ENCODE measurements at places on chromosomes 4 and X. TPM values are rescaled to one million over a fixed set of nuclear protein-coding genes. Genes with fewer than 3 reads are reported as not detected.

TEX13B gene
- not detected for total RNA-seq

MAOA gene
- 1.0 TPM for total RNA-seq

HTR2C gene
- total RNA-seq, result 0.44 TPM

EPHA5 gene
- total RNA-seq, result 3.7 TPM

C4orf50 gene
- total RNA-seq, result not detected

CLNK gene
- not detected for total RNA-seq

LEF1 gene
- 0.44 TPM for total RNA-seq

SERTM2 gene
- 0.57 TPM for total RNA-seq

THAP9 gene
- total RNA-seq, result 2.8 TPM

OPRPN gene
- not detected for total RNA-seq

GNRHR gene
- not detected for total RNA-seq

NLRP2B gene
- not detected for total RNA-seq

CYLC1 gene
- not detected for total RNA-seq

MID1 gene
- total RNA-seq, result 4.6 TPM

BMPR1B gene
- total RNA-seq, result under 0.01 TPM

ADH1B gene
- not detected for total RNA-seq

TEX13C gene
- not detected for total RNA-seq

RIPPLY1 gene
- not detected for total RNA-seq

ZNF157 gene
- under 0.01 TPM for total RNA-seq

PCDH10 gene
- total RNA-seq, result 21.6 TPM

WFS1 gene
- total RNA-seq, result 29.3 TPM

ZIC3 gene
- total RNA-seq, result not detected

USP17L17 gene
- not detected for total RNA-seq

SLC49A3 gene
- 15.9 TPM for total RNA-seq

STIM2 gene
- 25.2 TPM for total RNA-seq

LIN54 gene
- 30.2 TPM for total RNA-seq

ZNF674 gene
- total RNA-seq, result 7.2 TPM

PDCL2 gene
- total RNA-seq, result not detected

APELA gene
- not detected for total RNA-seq

ASB9 gene
- 1.6 TPM for total RNA-seq

GABRE gene
- total RNA-seq, result 15.1 TPM

NUDT6 gene
- 2.2 TPM for total RNA-seq

HS3ST1 gene
- total RNA-seq, result 1.1 TPM

ZFYVE28 gene
- total RNA-seq, result 7.4 TPM

NEIL3 gene
- 14.6 TPM for total RNA-seq

SHISA3 gene
- not detected for total RNA-seq

SLC10A7 gene
- 29.8 TPM for total RNA-seq

MAGEC1 gene
- total RNA-seq, result not detected

COL4A6 gene
- 11.9 TPM for total RNA-seq

SLC4A4 gene
- total RNA-seq, result 10.1 TPM

SAT1 gene
- total RNA-seq, result 80.5 TPM

MSN gene
- total RNA-seq, result 378 TPM

ADRA2C gene
- 2.2 TPM for total RNA-seq

MAGEC2 gene
- total RNA-seq, result not detected

XK gene
- total RNA-seq, result not detected

PNMA6A gene
- total RNA-seq, result 0.29 TPM

RBM46 gene
- total RNA-seq, result not detected

ZCCHC4 gene
- 10.1 TPM for total RNA-seq

IGFBP7 gene
- 311 TPM for total RNA-seq

Measured in placental pericyte (primary cell).